ENCODE measurements at places on chromosomes 12 and 14.
A peak's percentile ranks its signal among the peaks of the same experiment; 100 is the strongest.

DNA sequence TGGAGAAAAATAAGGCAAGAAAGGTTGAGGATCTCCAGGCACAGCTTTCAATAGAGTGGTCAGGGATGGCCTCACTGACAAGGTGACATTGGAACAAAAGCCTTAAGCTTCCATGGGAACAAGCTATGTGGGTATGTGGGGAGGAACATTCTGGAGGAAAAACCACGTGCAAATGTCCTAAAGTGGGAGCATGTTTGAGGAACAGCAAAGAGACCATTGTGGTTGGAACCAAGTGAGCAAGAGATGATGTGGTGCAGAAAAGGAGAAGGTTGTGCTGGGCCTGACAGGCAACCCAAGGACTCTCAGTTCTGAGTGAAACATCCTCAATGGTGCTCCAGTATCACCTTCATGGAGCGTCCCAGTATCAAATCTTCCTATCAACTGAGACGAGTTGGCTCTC, 184.0 kb downstream of the CAND1 start:
- no peak for DNase-seq

DNA sequence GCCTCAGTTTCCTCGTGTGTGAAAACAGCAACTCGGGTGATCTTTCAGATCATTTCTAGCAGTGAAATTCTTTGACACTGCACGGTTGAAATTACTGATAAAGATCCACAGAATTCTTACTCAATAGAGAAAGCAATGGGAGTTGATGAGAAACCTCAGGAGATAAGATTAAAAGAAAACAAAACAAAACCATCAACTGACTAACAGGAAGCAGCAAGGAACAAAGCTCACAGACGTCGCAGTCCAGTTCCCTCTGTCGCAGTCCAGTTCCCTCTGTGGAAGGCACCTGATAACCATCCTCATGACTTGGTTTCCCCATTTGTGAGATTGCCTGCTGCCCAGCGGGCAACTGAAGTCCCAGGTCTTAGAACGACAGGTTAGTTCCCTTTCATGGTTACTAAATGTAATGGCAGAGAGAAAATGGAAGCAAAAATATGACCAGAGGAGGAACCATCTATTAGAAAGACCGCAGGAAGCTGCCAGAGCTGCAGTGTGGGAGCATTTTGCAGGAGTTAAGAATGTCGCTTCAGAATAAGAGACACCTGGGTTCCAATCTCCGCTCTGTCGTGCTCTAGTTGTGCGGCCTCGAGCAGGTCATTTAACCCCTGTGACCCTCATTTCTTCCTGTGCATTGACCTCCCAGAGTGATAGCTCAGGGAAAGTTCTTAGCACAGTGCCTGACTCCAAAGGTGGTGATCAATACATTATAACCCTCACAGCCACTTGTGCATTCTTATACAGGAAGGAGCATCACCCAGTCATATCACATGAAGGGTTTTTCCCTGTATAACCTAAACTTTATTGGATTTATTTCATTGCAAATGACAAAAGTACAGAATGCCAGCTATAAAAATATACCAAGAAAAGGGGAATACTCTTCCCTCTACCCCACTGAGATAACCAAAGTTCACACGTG, 5.1 kb upstream of the MED13L start:
- DNase-seq = no peak

- peak; percentile 83 for DNase-seq
These were observed 5.7 kb upstream of the NEK9 start for GRCh38 chr14:75132382-75133086.

GRCh38 chr12:122194804-122195203, 8.7 kb upstream of the B3GNT4 start:
- DNase-seq = no peak

GRCh38 chr14:79493081-79493645, 718.1 kb downstream of the DIO2 start:
- no peak for DNase-seq

- DNase-seq = no peak
These were observed 124.2 kb downstream of the GLT1D1 start for GRCh38 chr12:128977441-128977840.

DNA sequence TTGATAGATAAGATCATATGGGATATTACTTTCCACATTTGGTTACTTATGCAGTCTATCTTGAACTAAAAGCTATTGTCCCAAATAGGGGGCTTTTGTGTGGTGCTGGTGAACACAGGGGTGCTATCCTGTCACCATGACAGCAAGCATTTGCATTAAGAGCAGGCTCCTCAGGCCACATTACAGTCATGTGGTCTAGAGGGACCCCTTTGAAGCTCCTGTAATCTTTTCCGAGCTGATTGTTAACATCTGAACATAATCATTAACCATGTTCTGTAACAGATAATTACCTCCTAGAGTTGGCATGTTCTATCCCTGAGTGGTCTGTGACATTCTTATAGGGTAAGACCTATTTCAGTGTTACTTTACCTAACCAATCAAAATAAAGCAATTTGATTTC, 178.8 kb downstream of the KTN1 start:
- no peak for DNase-seq

- DNase-seq = peak; percentile 70
These were observed 60.9 kb upstream of the OR4E1 start for GRCh38 chr14:21734457-21735074.

- no peak for DNase-seq
These were observed 15.0 kb downstream of the POMT2 start for GRCh38 chr14:77305696-77306095.
